Stimulated activated naive CD8-positive, alpha-beta T cell treated with anti-CD3 and anti-CD28 coated beads, Interleukin-15, Interleukin-2, amounts not matched to agents 100 U/mL and 50 U/mL, for 24 hours (primary cell): ENCODE measurements at places on chromosomes 2 and 18.

DNA sequence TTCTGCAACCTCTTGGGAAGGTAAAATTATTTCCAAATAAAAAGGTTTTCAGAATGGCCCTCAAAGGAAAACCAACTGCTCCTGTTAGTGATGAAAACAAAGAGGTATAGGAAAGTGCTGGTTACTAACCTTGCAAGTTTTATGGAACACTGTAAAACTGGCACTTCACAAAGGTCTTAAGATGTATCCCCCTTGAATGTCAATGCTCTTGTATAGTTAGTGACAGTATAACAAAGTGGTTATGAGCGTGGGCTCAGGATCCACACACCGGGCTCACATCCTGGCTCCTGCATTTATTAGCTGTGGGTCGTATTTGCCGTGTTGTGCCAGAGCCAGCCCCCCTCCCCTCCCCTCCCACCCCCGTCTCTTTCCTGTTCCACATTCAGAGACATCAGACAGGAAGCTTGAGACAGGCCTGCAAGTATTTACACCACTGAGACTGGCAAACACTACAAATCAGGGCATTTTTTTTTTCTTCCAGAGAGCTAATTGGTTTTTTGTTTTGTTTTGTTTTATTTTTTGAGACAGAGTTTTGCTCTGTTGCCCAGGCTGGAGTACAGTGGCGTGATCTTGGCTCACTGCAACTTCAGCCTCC is 9.2 kb upstream of the DNPEP start:
- DNase-seq = no peak

DNA sequence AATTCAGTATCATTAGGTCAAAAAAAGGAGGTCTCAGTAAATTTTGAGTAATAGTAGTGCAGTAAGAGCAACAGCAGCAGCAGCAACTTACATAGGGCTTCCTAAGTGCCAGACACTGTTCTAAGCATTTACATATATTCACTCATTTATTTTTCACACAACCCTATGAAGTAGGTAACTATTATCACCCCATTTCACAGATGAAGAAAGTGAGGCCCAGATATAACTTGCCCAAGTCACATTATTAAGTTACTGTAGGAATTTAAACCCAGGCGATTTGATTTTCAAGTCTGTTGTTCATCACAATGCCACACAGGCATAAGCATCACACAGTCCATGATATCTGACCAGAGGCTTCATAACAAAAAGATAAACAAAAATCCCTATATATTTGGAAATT is 90.2 kb upstream of the DTNB start:
- no peak for DNase-seq

- peak; percentile 18 for DNase-seq
Observed at GRCh38 chr2:236440110-236440881, 129.3 kb upstream of the ACKR3 start.

GRCh38 chr2:203534621-203535077 is 452 bp downstream of the RAPH1 start:
- DNase-seq = peak; percentile 46
